ENCODE measurements at places on chromosomes 1 and 21.

DNA sequence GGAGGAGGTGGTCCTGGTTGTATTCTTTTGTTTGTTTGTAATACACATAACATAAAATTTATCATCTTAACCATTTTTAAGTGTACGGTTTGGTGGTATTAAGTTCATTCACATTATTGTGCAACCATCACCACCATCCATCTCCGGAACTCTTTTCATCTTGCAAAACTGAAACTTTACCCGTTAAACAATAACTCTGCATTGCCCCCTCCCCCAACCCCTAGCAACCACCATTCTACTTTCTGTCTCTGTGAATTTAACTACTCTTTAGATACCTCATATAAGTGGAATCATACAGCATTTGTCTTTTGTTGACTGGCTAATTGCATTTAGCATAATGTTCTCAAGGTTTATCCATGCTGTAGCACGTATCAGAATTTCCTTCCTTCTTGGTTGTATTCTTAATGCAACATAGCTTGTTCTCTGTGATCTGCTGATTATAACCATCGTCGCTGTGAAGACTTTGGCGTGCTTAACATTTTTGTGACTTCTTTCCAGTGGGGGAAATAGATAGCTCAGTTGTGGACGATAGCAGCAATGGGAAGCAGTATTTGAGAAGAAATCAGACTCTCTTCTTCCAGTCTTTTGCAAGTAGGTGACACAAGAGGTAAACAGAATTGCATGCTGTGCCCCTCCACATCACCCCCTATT is 117.5 kb upstream of the HOOK1 start:
- DNase-seq: no peak

DNA sequence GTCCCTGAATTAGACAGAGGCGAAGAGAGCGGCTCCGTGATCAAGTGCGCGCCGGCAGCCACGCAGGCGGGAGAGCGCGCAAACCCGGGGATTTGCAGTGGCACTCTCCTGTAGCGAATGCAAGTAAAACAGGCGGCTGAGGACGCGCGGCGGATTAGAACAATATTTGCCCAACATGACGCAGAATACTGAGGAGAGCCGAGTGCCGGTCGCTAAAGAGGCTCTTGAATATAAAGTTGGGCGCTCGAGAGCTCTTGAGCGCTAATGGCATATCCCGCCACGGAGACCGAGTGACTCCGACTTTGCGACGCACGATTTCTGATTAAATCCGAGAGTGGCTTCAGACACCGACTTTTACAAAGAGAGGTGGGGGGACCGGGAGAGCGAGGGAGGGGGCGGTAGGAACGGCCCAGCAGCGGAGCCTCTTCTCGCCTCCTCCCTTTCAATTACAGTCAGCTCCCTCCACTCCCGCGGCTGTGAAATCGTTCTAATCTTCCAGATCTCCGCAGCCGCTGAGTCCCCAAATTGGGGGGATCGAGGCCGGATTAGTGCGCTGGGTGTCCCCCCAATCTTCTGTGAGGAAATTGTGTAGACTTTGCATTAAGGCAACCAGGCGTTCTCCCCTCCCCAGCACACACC is 2.3 kb downstream of the PAX7 start:
- DNase-seq: no peak

DNA sequence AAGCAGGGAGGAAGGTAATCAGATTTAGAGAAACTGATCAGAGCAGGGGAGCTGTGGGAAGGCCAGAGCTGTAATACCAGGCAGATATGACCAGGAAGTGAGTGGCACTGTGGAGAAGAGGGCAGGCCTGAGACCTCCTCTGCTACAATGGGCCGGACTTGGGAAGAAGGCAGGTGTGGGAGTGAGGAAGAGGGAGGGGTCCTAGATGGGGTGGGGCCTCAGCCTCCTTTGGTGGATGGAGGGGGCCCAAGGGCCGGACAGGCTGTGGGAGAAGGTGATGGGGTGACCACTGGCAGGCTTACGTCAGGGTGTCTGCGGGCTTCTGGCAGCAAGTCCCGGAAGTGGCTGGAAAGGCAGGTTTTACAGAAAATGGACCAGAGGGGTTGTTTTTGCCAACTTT is 5.0 kb upstream of the HPCA start:
- DNase-seq: no peak

GRCh38 chr1:228887960-228888359 is 152.7 kb downstream of the RHOU start:
- DNase-seq: no peak

GRCh38 chr1:147622731-147623130 is 47.6 kb downstream of the ACP6 start:
- no peak for DNase-seq
